ENCODE measurements at places on chromosomes 5 and 9.

DNA sequence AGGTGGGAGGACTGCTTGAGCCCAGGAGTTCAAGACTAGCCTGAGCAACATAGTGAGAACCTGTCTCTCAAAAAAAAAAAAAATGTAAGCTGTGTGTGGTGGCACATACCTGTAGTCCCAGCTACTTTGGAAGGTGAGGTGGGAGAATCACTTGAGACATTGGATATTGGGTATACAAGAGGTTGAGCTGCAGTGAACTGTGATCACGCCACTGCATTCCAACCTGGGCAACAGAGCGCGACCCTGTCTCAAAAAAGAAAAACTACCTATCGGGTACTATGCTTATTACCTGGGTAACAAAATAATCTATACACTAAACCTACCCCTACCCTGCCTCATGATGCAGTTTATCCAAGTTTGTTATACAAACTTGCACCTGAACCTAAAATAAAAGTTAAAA lies 64.9 kb downstream of the AOPEP start:
- DNase-seq, result no peak

GRCh38 chr5:180644825-180645273 lies 4.6 kb downstream of the FLT4 start:
- DNase-seq, result no peak

GRCh38 chr9:132754236-132754635 lies 84.0 kb downstream of the GTF3C4 start:
- DNase-seq, result no peak

- DNase-seq, result no peak
Measured at GRCh38 chr5:76269259-76269931, 133.7 kb upstream of the IQGAP2 start.

Data from stimulated activated CD8-positive, alpha-beta memory T cell treated with anti-CD3 and anti-CD28 coated beads, Interleukin-7, amount 100 ng/mL, for 4 hours (primary cell).